ENCODE measurements at places on chromosomes 5 and 9.

DNA sequence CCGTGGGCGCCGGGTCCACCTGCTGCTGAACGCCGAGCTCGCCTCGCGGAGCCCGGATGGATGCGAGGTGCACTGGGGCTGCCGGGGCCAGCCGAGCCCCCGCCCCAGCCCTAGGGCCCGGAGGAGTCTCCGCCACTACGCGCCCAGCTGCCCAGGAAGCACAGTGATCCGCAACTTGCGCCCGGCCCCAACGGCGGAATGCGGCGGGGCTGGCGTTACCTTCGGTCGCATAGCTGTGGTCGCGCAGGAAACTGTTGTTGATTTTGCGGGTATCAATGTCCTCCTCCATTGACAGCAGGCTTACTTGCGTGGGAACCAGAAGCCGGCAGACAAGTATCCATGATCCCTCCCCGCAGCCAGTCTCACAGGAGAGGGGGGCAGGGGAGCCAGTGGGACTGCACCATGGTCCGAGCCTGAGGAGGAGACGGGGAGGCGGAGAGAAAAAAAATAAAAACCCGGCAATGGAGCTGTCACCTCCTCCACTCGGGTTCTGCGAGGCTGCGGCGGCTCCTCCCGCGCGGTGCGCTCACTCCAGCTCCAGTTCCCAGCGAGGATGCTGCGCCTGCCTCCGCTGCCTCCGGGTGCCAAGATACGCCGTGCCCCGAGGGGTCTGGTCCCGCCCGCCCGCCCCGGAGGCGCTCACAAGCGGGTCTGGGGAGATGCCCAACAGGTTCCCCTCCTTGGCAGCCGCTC is 628 bp downstream of the PPP2R2B start:
- peak; percentile 70 for DNase-seq

DNA sequence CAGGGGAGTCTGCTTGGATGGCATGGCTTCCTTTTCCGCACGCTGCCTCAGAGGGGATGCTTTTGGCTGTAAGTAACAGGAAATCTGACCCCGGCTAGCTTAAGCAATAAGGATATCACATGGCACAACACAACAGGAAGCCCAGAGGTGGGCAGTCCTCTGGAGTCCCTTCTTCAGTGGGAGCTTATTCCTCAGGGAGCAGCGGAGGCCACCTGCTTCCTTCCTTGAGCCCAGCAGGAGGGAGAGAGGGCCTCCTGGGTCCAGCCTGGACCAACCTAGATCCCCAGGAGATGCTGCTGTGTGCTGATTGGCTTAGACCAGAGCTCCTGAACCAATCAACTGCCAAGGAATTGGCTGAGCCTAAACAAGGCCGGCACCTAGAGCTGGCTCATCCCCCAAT is 66.3 kb downstream of the C9orf50 start:
- DNase-seq: no peak

DNA sequence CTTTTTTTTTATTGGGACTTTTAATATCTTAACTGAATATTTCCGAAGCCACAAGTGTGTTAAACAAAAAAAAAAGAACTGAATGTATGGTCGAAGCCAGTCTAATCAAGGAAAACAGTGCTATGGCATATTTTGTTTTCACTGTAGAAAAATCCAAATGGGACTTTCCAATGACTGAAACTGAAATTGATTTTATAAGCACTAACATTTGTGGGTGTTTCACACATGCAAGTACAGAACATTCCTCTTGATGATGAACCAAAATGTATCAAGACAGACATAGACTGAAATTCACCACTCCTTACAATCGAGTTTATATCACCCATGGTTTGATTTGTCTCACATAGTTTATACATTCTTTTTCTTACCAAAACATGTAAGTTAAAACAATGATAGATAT is 1026.8 kb downstream of the CDH18 start:
- DNase-seq: no peak

DNA sequence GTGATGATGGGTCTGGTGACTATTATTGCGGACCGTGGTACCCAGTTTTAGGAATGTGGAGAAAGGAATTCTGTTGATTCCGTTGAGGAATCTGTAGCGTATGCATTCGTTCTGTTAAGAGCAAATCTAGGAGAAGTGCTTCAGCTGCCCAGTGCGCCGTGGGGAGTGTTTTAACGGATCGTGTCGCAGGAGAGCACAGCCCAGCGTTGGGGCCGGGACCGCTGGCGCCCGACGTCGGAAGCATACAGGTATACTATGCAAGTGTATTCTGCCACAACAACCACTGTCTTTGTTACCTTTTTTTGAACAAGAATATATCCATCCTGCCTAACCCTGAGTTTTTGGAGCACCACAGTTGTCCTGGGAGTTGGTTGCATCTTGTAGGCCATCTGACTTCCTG is 42.7 kb downstream of the TENT4A start:
- no peak for DNase-seq

- DNase-seq: peak; percentile 46
Observed at GRCh38 chr9:128927731-128928411, 7.1 kb downstream of the PHYHD1 start.

DNA sequence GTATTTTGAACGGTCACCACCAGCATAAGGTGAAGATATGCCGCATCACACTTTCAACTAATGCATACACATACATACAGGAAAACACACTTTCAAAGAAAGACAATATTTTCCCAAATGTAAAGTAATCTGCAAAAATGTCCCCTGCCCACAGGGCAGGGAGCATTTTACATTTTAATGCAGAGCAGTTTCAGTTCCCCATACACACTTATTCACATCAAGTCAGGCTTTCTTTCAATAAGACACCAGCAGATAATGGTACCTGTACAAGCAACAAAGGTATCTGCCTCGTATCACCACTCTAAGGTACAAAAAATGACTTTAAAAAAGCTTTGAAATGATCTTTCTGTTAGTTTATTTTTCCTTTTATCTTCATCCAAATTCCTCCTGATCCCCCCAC is 247.1 kb upstream of the CCNG1 start:
- no peak for DNase-seq

DNA sequence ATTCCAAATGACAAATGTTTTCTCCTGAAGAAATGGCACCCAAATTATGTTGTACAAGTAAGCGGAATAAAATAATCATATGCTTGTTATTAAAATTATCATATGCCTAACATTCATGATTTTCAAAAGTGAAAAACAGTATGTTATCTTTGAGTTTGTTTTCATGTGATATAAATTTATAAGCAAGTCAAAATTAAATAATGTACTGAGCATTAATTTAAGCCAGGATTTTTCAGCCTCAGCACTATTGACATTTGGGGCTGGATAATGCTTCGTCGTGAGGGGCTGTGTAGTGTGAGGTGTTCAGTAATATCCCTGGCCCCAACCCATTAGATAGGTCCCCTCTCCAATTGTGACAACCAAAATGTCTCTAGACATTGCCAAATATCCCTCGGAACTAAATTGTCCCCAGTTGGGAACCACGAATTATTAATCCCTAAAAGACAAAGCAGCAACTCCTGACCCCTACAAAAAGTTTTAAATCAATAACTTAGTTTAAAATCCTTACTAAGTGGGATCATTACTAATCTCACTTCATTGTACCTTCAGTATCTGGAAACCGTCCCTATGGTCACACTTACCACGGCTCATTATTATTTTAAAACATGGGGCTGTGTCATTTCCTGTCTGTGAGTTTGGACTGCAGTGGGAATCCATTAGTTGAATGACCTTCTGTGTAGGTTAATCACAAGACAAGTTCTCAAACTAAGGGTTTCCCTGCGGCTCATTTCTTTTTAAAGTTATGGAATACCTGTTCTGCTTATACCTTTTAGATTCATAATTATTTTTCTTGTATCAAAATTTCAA is 1.3 kb upstream of the NNT start:
- DNase-seq: no peak

DNA sequence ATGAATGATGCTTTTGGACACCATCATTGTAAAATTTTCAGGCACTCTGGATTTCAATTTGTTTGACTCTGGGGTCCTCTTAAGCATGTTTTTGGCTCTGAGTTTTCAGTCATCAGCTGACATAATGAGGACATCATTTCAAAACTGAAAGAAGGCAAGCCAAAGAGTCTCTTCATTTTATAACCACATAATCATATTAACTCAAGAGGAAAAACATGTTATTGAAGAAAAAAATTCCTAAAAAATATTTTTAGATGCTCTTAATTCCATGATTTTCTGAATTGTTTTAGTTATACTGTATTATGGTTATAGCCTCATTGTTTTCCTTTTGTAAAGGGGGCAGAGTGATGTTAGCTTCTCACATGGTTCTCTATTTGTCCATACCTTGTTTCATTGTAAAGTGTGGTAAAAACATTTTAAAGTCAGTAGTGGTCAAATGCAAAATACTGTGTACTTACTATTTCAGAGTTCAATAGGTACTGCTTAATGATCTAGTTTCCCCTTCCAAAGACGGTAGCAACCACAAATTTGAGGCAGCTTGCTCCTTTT is 472.1 kb downstream of the DMRT2 start:
- DNase-seq: no peak

GRCh38 chr5:44266882-44267576 is 122.2 kb downstream of the FGF10 start:
- DNase-seq: no peak

DNA sequence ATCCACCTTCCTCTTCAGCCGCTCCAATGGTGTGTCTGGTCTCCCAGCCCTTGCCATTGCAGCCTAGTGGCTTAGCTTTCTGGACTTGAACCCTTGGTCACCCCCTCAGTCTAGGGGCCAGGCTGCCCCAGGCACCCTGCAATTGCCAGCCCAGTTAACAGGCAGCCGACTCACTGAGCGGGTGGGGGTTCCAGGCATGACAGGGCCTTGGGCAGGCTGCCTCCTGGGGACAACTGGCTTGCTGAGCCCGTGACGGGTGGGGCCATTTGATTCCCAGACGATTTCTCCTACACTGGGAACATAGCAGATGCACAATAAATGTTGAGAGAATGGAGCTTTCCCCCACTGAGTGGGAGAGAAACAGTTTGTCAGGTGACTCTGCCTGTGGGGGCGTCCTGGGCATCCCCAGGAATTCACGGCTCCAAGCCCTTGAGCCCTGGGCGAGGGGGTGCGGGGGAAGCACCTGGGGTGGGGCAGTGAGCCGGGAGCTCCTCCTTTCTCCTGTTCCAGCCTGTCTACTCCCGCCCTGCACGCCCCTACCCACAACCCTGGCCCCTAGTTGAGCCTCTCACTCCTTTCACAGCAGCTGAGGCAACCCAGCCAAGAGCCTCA is 12.6 kb upstream of the AQP7 start:
- DNase-seq: no peak

All from pancreas (tissue), 10 donors.